Activated CD8-positive, alpha-beta T cell treated with anti-CD3 and anti-CD28 coated beads for 36 hours (primary cell): ENCODE measurements at places on chromosomes 1 and 21. TPM values are rescaled to one million over a fixed set of nuclear protein-coding genes. Genes with fewer than 3 reads are reported as not detected.

The WNT3A gene
- total RNA-seq: not detected

The FCMR gene
- total RNA-seq: 49.4 TPM

DNA sequence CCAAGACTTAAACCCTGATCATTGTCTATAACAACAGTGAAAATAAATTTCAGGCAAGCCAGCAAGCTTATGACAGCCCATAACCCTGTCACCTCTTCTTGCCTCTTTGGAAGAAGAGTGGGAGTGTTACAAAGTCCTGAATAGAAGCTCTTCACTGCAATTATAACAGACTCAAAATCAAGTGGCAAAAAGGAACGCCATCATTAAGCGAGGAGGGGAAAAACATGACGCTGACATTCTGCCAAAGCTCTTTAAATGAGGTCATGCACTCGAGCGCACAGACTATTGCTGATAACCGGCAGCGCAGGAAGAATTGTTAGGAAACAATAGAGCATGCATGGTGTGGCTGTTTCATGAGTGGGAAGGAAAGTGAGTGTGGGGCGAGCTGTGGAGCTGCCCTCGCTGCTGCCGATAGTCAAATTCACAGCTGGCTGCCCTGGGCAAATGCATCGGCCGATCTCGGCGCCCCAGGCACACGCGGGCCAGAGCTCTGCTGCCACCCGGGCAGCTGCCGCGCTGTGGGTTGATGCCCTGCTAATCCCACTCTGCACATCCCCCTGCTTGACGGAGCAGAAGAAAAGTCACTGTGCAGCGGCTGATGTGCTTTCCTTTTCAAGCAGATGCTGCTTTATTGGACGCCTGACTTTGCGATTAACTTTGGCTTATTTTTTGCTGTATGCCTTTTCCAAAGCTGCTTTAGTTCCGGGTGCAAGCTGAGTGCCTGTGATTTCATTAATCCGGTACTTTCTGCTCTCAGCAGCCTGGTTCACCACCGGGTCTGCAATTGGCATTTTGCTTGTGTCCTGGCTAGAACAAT is 102.4 kb upstream of the ST6GALNAC5 start:
- no peak for DNase-seq

The OR10J1 gene
- not detected for total RNA-seq

The TNFSF4 gene
- total RNA-seq: 1.6 TPM

DNA sequence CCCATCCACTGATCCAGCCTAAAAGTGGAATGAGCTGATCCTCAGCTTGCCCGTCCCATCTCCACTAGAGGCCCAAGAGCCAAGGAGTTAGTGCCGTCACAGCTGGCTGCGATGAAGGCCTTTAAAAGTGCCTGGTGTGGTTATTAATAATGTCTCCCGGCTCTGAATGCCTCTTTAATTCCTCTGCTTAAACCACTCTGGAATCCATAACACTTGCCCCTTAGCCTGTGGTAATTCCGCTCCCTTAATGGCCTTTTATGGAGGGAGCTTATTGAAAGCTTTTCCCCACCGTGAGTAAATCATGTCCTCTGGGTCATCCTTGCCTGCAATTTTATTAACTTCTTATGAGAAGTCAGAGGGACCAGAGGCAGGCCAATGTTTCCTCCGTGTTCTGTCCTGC is 55.4 kb downstream of the UBIAD1 start:
- no peak for DNase-seq

The SH2D2A gene
- total RNA-seq: 297 TPM

GRCh38 chr1:74689621-74690363 is 16.2 kb upstream of the ERICH3 start:
- DNase-seq: peak; percentile 55

- DNase-seq: no peak
Observed at GRCh38 chr1:234551032-234551378, 59.0 kb downstream of the IRF2BP2 start.

DNA sequence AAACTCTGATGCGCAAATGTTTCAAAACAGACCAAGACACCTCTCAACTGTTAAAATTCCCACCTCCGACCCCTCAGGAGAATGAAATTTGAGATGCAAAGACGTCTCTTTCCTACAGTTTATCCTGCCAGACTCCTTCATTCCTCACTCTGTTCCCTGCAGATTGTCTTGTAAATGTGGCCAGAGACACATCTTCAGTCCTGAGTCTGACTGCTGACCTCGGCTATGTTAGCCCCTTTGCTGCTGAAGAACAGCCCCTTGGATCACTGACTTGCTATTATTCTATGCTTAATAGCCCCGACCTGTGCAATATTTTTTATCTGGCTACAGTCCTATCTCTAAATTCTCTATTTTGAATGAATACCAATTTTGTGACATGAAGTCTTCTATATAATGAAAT is 16.6 kb upstream of the ESRRG start:
- DNase-seq: no peak

GRCh38 chr1:18901147-18901951 is 1.0 kb downstream of the ALDH4A1 start:
- no peak for DNase-seq

DNA sequence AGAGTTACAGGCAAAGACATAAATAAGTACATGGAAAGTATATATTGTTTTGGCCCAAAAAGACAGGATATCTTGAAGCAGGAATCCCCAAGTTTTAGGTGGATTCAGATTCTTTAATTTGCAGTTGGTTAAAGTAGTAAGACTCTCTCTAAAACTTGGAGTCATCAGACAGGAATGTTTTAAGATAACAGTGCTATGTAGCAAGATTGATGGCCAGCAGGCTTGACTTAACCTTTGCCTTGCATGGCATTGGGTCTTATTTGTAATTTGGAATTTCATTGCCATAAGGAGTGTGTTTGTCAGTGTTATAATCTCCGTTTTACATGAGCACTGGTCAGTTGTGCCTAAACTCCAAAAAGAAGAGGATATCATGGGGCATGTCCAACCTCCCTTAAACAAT is 727.6 kb upstream of the CHRM3 start:
- DNase-seq: no peak

The EPHA10 gene
- not detected for total RNA-seq

The IPO9 gene
- 67.5 TPM for total RNA-seq

- no peak for DNase-seq
Observed at GRCh38 chr1:183467687-183468086, 4.6 kb upstream of the SMG7 start.

DNA sequence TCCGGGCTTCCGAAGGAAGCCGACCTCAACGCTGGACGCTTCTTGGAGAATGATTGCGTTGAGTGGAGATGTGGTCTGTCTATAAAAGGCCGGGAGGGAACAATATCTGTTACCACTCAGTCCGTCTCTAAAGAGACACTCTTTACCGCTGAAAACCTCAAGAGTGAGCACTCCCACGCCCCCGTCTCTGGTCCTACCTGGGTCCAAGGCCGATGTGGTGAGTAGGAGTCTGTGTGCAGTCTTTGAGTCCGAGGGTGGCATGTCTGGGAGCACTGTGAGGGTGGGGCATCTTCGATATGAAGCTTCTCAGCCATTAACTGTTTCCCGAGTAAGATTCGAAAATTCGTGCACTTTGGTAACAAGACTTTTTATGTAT is 576 bp downstream of the ZFP69 start:
- DNase-seq: peak; percentile 55

GRCh38 chr1:229572286-229572685 is 13.8 kb upstream of the ABCB10 start:
- no peak for DNase-seq

The SLC30A2 gene
- not detected for total RNA-seq
